ENCODE measurements at places on chromosomes 4 and X. TPM values are rescaled to one million over a fixed set of nuclear protein-coding genes. Genes with fewer than 3 reads are reported as not detected.
A peak's percentile ranks its signal among the peaks of the same experiment; 100 is the strongest.

GRCh38 chr4:148060264-148061140 is 328.6 kb downstream of the ARHGAP10 start:
- H3K4me3 ChIP-seq = no peak overlapping the region
- H3K4me1 ChIP-seq = peaks cover 64% of the 10 kb centered on the region
- peaks cover 24% of the 10 kb centered on the region for H3K36me3 ChIP-seq
- no peak for DNase-seq
- H3K27me3 ChIP-seq = no peaks in the 10 kb centered on the region
- peak overlapping the region; percentile 41 for H3K27ac ChIP-seq

Gene IDUA
- 6.9 TPM for total RNA-seq

- no peak for DNase-seq
- no peaks in the 10 kb centered on the region for H3K27me3 ChIP-seq
- H3K4me1 ChIP-seq = no peaks in the 10 kb centered on the region
- H3K36me3 ChIP-seq = no peaks in the 10 kb centered on the region
These were observed 415.2 kb upstream of the HS3ST1 start for GRCh38 chr4:11843927-11844326.

GRCh38 chr4:185396724-185397385 is at the start of gene ANKRD37:
TSS of gene ANKRD37 (plus strand) at chr4:185396841. CDS start at chr4:185396924, 83 bp downstream.
- H3K27me3 ChIP-seq = no peaks in the 10 kb centered on the region
- peaks cover 39% of the 10 kb centered on the region for H3K36me3 ChIP-seq
- peak within 1 kb of the TSS; percentile 99 for H3K27ac ChIP-seq
- H3K4me1 ChIP-seq = peaks cover 23% of the 10 kb centered on the region
- DNase-seq = peak; percentile 56

Gene ATP1B4
- not detected for total RNA-seq

DNA sequence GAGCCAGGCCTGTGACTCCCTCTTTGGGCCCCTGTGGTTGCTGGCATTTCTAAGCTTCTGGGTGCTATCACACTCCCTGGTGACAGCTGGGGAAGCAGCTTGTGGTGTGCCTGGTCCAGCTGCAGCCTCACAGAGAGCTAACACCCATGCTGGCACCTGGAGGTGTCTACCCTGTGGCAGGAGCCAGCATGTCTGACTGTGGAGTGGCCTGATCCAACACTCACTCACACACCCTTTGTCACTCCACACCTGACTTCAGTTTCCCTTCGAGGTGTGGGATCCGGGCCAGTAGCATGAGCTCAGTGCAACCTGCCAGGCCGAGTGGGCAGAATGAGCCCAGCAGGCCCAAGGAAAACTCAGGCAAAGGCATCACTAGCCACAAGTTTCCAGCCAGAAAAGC is 67.5 kb downstream of the TECRL start:
- no peak overlapping the region for H3K4me3 ChIP-seq
- DNase-seq = peak; percentile 93
- peaks cover 5% of the 10 kb centered on the region for H3K4me1 ChIP-seq
- no peaks in the 10 kb centered on the region for H3K27me3 ChIP-seq

Gene EXOC1L
- total RNA-seq = not detected

All from heart left ventricle (tissue), 16 donors.